ENCODE measurements at places on chromosomes 7 and 10.

DNA sequence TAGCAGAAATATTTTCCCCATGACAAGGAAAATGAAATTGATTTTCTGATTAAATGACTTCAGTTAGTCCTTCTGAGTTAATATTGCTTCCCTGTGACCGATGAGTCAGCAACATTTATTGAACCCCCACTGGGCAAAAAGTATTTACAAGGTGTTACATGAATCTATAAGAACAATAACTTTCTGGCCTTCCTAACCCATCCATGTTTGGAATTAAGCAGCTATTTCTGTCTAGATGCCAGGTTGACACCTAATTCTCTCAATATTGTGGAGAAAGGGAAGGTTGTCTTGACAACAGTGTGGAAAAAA is 112.9 kb upstream of the JAZF1 start:
- no peak for DNase-seq

DNA sequence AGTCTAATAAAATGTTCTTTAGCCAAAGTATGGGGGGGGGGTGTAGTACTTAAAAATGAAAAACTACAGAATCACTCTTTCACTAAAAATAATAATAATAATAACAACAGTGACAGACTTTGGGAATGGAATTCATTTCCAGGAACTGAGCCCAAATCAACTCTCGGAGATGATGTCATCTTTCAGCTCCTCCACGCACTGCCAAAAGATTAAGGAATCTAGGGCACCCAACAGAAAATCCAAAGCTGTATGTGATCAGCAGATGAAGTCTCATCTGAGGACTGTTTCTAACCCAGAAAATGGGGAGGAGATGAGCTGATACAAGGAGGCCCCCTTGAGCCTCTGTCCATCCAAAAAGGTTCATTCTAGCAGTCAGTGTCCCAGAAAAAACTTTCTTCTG is 54.5 kb downstream of the GRB10 start:
- DNase-seq: no peak

DNA sequence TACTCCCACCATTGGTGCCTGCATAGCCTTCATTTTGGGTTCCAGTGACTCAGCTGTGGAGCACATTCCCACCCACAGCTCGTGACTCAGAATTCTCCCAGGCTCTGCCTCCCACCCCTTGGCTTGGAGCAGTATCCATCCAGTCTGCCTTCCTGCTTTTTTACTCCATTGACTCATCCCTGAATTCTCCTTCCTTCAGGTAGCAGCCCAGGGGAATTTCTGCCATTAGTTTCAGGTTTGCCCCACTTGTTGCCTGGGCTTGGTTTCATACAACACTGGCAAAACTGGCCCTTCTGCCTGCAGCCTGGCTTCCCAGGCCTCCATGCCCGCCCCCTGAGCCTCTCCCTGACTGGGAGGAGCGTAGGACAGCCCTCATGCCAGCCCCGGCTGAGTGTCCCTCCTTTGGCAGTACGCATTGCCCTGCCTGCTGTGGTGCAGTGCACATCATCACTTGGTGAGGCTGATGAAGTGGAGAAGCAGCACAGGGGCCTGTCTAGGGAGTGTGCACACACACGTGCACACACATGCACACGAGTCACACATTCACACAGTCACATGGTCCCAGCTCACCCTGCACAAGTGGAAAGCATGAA is 55.0 kb downstream of the SNX10 start:
- no peak for DNase-seq

- DNase-seq: no peak
Measured at GRCh38 chr7:159207951-159208350, 63.3 kb upstream of the VIPR2 start.

GRCh38 chr7:129851809-129852208 is 101.0 kb downstream of the UBE2H start:
- no peak for DNase-seq

- DNase-seq: no peak
Measured at GRCh38 chr10:61475449-61475873, 22.3 kb upstream of the TMEM26 start.

DNA sequence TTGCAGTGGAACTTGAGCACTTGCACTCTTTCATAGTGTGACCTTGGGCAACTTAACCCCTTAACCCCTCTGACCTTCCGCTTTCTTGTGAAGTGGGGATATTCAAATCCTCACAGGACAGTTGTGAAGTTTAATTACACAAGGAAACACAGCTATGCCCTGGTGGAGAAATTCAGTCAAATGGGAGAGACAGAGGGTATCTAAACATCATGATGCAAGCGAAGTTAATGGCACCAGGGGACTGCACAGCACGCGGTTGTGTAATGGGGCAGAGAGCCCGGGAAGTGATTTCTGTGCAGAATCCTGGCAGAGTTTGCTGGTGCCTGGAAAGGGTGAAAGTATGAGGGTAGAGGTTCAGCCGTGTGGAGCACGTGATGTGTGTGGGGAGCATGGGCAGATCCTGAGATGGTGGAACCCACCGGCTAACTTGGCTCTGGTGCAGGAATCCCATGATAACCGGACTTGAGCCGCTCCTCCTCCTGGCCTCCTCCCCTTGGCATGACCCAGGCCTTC is 51.7 kb downstream of the SNX10 start:
- DNase-seq: no peak

GRCh38 chr7:7573701-7574100 is 7.0 kb downstream of the MIOS start:
- DNase-seq: no peak

- no peak for DNase-seq
Measured at GRCh38 chr10:78807504-78808203, 261.1 kb upstream of the ZMIZ1 start.

GRCh38 chr10:54009672-54010071 is 791.4 kb downstream of the PCDH15 start:
- DNase-seq: no peak

- DNase-seq: no peak
Measured at GRCh38 chr10:61663466-61663865, 737 bp downstream of the CABCOCO1 start.

DNA sequence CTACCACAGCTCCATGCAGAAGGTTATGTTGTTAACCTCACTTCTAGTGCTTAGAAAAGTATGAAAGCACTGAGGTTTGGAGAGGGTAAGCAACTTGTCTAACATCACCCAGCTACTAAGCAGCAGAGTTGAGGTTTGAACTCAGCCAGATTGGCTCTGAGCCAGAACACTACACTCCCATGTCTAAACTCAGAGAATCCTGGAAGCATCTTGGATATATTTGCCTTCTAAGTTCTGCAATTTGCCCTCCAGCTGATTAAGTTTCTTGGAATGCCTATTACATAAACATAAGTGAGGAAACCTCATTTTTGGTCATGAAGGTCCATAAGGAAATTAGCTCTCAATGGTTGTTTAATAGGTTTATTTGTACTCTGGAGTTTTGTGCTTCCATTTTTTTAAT is 78.1 kb upstream of the PHYHIPL start:
- no peak for DNase-seq

GRCh38 chr7:140017543-140017942 is 45.2 kb downstream of the PARP12 start:
- DNase-seq: no peak

GRCh38 chr7:51295440-51296245 is 21.0 kb downstream of the COBL start:
- no peak for DNase-seq

- peak; percentile 95 for DNase-seq
Measured at GRCh38 chr10:124916585-124917427, 25.1 kb upstream of the ZRANB1 start.

DNA sequence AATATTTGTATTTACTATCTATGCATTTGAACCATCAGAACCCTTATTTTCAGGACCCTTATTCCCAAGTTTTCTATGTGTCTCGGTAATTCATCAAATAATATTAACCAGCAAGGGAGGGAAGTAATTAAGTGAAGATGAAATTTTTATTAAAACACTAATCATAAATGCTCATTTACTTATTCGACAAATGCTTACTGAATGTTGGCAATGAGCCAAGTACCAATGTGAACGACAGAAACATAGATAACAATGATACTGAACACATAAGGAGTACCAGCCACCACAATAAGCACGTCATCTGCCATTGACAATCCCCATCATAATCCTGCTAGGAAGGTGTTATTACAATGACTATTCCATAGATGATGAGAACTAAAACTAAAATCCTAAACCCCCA is 45.5 kb downstream of the GRM8 start:
- no peak for DNase-seq

DNA sequence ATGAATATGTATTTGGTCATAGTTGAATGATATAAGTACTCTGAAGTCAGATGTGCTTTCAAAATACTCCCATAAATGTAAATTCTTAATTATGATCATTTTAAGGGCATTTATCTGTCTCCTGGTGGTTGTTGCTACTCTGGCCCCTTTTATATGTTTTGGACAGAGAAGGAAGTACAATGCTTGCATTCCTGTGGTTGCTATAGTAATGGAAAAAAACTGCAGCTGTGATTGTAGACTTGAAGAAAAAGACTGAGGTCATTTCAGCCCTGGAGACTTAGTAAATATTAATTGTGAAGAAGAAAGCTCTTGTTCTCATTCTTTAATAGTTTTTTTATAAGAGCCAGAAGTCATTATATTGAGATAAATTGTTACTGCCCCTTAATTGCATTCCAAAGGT is 70.2 kb upstream of the FERD3L start:
- no peak for DNase-seq

GRCh38 chr10:49037187-49037586 is 78.1 kb downstream of the VSTM4 start:
- DNase-seq: no peak

- DNase-seq: no peak
Measured at GRCh38 chr7:11648980-11649379, 183.0 kb downstream of the THSD7A start.

DNA sequence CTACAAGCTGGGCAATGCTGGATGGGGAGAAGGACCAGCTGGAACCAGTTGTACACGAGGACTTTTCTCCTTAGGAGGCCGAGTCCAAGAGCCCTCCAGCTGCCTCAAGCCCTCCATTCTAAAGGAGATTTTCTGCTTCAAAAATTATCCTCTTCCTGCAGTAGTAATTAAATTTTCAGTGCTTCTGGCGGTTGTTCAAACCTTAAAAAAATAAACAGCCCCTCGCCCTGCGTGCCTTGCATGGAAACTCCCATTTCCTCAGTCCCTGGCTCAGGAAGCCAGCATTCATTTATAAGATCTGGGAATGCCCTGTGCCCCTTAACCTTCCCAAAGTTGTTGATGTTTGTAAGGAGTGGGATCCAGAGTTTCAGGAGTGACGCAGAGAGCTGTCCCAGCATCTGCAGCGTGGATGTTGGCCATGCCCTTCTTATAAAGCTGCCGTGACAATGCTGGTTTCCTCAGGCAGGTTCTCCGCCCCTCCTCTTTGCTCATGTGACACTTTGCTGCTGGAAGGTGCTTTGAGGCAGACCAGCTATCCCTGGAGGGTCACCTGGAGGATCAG is 24.0 kb upstream of the ACTR3B start:
- DNase-seq: no peak

GRCh38 chr7:10015687-10016086 is 958.0 kb upstream of the PHF14 start:
- DNase-seq: no peak

DNA sequence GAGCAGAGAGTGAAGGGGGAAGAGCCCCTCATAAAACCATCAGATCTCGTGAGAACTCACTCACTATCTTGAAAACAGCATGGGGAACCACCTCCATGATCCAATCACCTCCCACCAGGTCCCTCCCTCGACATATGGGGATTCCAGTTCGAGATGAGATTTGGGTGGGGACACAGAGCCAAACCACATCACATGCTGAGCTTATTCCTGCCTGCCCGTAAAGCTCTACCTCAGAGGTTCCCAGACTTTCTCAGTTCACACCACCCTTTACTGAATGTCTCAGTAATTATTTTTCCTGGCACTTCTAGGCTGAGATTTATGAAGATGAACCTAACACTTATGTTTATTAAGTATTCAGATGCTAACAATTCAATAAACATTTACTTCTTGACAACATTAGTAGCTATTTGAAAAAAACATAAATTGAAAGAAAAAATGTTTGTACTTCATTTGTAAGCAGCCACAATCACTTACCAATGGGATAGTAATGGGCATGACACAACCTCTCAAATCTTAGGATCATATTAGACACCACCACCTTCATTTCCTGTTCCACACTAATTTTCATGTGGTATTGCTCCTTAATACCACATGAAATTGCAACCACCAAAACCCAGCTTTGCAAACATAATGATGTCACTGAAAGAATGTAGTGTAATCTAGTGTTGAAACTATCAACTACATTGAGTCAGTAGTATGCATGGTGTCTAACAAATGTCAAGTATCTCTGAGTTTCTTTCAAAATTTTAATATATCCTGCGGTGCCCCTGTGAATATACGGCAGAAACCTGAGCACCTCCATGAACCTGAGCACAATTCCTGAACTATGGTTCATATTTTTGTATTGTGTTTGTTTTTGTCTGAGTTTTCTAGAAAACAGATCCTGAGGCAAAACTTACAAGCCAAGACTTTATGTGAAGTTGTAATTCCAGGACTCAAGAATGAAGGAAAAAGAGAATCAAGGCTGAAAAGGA is 4.5 kb upstream of the DGKI start:
- DNase-seq: no peak

- no peak for DNase-seq
Measured at GRCh38 chr7:255721-256361, 34.1 kb upstream of the FOXL3 start.

GRCh38 chr7:159108491-159108890 is 36.2 kb downstream of the VIPR2 start:
- DNase-seq: no peak

GRCh38 chr10:51960494-51960895 is 261.1 kb upstream of the CSTF2T start:
- DNase-seq: no peak

DNA sequence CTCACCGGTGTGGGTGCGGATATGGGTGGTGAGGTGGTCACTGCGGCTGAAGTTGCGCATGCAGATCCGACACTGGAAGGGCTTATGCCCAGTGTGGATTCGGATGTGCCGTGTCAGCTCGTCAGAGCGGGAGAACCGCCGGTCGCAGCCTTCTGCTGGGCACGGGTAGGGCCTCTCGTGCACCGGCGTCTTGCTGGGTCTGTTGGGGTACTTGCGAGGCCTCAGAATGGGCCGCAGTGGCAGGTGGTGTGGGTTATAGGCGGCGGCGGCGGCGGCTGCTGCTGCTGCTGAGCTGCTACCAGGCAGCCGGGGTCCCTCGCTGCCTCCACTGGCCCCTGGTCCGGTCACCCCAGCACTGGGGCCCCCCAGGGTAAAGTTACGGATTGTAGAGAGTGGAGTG is 2.7 kb downstream of the EGR2 start:
- no peak for DNase-seq

All from activated T-cell treated with anti-CD3 and anti-CD28 coated beads for 24 hours (primary cell).